COLO829 (cell line): ENCODE measurements at places on chromosomes 2 and 18.

GRCh38 chr18:1751249-1751648 is 820.1 kb downstream of the METTL4 start:
- DNase-seq, result no peak

GRCh38 chr2:127104881-127105655 is 1.9 kb downstream of the BIN1 start:
- DNase-seq, result no peak

DNA sequence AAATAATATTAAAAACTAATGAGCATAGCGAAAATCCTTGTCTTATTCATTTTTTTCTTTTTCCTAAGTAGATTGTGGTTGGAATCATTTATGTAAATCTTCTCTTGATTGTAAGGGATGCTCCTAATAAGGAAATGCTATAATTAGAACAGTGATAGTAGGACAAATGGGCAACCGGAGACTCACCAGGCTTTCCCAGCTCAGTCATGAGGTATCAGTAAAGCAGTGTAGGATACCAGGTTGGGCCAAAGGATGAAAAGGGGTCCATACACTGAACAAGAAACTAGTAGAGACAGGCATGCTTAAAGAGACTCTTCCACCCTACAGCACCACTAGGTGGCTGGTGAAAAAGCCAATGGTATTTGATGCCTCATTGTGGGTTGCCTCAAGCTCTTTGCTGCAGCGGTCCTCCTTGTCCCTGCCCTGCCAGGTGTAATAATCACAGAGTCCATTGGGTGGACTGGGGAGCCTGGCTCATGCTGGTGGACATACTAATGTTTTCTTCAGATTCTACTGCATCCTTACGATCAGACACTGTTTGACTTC is 71.4 kb upstream of the FAM98A start:
- no peak for DNase-seq

DNA sequence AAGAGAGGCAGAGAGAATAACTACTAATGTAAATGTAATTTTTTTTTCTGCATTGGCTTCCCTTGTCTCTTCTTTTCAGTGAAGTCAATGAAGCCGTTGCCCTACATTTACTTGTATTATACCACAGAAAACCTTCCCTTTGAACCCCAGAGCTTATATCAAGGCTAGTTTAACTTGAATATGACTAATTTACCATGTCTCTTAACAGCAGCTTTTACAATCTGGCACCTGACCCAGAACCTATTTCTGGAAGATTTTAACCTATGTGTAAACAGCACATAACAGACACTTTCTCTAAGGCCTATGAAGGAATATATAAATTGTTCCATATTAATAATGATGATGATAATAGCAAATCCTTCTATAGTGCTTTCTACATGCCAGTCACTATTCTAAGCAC is 580.5 kb upstream of the NXPH2 start:
- no peak for DNase-seq
